ENCODE measurements at places on chromosomes 11 and 22.

DNA sequence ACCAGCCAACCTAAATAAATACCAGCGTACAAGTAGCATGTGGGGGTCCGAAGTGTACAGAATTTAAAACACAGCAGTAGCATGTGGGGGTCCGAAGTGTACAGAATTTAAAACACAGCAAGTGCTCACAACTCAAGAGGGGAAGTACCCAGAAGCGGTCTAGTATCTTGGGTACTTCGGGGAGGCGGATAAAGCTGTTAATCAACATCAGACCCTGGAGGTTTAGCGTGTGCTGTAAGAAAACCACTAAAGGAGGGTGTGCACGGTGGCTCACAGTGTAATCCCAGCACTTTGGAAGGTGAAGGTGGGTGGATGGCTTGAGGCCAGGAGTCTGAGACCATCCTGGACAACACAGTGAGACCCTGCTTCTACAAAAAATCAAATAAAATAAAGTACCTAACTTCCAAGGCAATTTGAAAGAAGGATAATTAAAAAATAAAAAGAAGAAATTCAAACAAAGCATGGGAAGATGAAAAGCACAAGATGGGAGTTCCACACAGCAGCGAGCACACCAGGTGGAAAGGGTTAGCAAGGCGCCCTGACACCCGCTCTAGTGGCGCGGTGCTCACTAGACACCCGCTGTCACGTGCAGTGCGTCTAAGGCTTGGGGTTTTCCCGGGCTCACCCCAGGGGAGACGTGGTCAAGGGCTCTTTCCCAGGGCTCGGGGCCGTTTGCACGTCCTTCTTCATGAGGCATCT lies 35.0 kb upstream of the MOB2 start:
- DNase-seq, result no peak

GRCh38 chr22:37173709-37174108 lies 14.3 kb downstream of the C1QTNF6 start:
- peak; percentile 93 for DNase-seq

DNA sequence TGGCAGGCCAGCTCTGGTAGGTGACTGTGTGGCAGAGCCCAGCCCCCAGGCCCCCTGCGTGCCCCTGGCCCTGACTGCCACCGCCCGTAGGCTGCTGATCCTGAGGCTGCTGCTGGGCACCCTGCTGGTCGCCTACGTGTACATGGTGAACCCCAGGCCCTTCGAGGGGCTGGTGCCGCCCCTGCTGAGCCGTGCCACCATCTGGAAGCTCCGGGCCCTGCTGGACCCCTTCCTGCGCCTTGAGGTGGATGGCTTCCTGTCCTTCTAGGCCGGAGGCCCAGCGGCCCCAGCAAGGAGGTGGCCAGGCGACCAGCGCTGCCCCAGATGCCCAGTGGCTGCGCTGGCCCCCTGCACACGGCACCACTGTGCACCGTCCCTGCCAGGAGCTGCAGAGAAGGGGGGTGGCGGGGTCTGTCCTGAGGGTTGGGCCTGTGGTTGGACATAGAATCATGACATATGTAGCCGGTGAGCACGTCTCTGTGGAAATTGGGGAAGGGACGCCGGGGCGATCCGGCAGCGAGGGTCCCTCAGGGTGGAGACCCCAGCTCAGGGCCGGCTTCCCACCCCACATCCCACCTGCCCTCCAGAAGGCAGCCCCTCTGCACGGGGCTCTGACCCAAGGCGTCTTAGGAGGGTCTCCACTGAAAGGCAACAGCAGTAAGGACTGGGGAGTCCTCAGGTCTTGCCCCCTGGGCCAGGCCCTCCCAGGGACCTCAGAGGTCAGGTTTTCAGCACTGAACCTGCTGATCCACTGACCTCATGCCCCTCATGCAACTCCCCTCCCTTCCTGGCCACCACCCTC lies 185.4 kb downstream of the IGLL1 start:
- DNase-seq, result no peak

DNA sequence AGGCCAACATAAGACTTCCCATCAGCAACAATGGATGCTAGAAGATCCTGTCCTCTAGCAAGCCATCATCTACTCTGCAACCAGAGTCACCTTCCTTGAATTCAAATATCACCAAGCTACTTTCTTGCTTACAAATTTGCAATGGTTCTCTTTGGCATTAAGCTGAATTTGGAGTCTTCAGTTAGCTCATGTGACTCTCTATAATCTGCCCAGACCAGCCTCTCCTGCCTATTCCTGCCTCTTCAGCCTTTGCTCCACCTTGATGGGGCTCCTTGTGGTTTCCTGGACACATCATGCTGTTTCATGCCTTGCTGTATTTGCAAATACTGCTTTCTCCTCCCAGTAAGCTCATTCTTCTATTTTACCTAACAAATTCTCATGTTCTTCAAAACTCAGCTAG lies 82.3 kb downstream of the RASSF10 start:
- no peak for DNase-seq

DNA sequence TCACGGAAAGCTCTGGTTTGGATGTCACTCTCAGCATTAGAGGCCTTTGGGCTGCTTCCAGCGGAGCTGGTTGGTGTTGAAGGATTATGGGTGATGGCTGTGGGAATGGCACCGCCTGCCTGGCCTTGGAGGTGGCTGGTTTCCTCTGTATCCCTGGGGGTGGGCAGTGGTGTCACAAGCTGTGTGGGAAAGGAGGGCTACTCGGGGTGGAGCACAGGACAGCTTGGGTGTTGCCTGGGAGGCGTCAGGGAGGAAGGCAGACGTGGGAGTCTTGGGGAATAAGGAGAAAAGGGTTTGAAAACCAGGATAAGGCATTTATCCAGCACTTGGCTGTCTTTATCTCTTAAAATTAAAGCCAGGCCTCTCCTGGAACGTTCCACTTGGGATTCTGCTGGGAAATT lies 71.8 kb downstream of the ADAMTS15 start:
- peak; percentile 13 for DNase-seq

GRCh38 chr22:37107816-37108621 lies 1.5 kb downstream of the TMPRSS6 start:
- no peak for DNase-seq

All from fibroblast of mammary gland (primary cell).